ENCODE measurements at places on chromosomes 11 and 22.

DNA sequence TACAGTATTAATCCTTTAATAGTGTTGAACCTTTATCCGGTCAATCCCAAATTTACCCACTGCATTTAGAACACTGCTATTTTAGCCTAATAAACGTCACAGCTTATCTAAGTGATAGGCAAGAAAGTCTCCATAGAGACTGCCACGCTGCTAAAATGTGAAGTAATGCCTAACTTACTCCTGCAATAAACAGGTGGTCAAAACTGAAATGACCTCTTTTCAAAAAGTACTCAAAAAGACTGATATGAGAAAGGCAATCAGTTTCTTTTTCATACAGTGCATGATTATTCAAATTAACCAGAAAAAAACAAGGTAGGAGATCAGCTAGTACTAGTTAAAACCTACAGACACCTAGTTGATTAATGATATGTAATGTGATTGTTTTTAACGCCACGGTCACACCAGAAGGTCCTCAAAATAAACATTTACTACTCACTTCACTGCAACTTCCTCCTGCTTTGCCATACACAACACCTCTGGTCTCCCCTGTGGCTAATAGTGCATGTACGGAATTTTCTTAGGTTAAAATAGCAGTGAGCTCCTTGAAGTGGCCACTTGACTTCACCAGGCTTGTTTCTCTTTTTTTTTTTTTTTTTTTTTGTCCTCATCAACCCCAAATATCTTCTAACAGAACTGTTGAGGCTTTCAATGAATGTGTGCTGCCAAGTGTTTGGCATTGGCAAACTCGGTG, 8.8 kb downstream of the ATP5MG start:
- DNase-seq: no peak

- no peak for DNase-seq
Measured at GRCh38 chr22:26127556-26127955, 41.7 kb upstream of the SEZ6L start.

GRCh38 chr11:91804042-91804441, 420.6 kb upstream of the FAT3 start:
- DNase-seq: peak; percentile 92

GRCh38 chr11:61488651-61489291, 19.8 kb upstream of the LRRC10B start:
- peak; percentile 16 for DNase-seq

GRCh38 chr22:19875531-19876313, 21.0 kb upstream of the GNB1L start:
- no peak for DNase-seq

GRCh38 chr11:93320230-93320629, 10.3 kb upstream of the DEUP1 start:
- no peak for DNase-seq

- no peak for DNase-seq
Measured at GRCh38 chr11:121648306-121648705, 195.5 kb upstream of the SORL1-AS1 start.

DNA sequence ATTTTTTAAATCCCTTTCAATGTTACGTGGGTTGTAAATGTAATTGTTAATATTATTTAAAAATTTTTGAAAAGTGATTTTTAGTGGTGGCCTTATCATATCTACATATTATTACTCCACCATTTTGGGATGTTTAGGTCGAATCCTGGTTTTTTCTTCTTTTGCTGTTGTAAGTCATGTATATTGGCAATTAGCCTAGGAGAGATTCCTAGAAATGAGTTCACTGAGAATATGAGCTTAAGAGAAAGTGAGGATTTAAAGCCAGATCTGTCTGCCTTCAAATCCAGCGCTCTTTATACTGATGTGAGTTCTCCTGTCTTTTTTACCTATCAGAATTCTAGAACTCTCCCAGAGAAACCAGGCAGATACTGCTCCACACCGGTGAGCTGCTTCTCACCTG, 56.1 kb downstream of the PTPRJ start:
- peak; percentile 75 for DNase-seq

- peak; percentile 85 for DNase-seq
Measured at GRCh38 chr11:10350334-10350733, 45.5 kb downstream of the ADM start.

DNA sequence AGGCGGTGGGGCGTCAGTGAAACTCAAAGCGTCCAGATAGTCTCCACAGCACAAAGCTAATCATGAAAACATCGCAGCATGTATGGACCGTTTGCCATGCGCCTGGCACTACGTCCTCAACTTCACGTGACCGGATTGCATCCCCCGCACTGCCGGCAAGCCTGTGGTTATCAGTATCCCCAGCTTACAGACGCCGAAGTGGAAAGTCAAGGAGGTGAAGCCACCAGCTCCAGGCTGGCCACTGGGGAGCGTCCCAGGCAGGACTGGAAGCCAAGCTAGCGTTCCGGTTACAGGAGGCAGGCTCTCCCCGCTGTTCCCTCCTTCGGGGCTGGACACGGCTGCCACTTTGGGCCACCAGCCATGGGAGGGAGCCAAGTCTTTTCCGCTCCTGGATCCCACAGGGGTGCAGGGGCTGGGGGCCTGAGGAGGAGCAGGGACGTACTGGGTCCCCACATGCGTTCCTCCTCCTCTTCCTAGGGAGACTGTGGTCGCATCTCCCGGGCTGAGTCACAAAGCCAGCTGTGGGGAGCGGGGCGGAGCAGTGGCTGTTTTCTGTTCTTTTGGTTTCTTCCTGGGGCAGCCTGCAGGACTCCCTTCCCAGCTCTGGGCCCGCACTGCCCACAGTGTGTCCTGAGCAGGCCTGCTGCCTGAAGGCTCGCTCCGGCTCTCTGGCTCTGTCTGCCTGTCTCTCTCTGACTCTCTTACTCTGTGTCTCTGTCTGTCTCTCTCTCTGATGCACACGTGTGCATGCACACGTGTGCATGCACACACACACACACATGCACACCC, 4.3 kb upstream of the OSBPL5 start:
- peak; percentile 64 for DNase-seq

- DNase-seq: peak; percentile 70
Measured at GRCh38 chr11:2752204-2752770, 52.5 kb upstream of the KCNQ1OT1 start.

- no peak for DNase-seq
Measured at GRCh38 chr11:75349521-75350116, 1.8 kb downstream of the ARRB1 start.

DNA sequence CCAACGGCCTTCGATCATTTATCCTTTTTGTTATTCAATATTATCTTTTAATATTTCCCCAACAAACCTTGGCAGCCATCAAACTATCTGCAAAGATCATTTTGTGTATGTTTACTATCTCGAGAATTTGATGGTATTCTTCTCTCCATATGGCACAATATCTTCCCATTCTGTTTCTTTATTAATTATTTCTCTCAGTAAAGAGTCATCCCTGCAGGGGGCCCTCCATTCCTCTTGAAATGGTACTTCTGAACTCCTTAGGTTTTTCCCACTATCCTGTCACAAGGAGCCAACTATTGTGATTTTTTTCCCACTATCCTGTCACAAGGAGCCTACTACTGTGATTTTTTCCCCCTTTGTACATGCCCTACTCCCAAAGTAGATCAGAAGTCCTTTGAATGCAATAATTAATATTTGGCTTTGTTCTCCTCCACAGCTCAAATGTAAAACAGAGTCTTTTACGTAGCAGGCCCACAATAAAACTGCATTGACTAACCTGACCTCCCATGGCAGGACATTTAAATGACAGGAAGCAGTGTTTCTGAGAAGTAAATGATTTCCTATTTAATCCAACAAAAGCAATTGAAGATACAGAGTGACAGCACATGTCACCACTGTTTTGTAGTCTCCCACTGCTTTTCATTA, 43.3 kb downstream of the PDGFD start:
- DNase-seq: no peak

DNA sequence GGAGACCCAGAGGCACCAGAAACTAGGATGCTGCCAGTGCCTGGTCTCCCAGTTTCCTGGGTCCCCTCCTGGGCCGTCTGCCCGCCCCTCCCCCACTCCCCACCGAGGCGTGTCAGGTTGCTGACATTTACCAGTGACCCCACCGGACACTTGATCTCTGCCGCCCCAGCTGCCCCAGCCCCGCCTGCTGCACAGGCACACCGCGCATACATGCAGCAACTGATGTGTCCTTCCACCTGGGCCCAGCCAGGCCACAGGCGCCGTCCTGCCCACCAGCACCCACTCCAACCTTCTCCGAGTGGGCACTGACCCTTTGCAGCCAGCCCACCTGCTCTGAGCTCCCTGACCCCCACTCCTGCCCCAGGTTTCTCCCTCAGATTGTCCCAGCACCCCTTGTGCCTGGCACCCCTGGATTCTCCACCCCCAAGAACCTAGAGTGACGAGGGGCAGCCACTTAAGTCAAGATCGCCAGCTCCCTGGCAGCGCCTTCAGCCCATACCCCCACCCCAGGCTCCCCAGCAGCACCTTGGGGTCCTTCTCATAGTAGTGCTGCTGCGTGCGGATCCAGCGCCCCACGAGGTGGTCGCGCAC, 548 bp downstream of the PYGM start:
- no peak for DNase-seq

GRCh38 chr11:14012846-14013245, 50.3 kb downstream of the SPON1 start:
- peak; percentile 43 for DNase-seq

GRCh38 chr11:83284501-83285150, 1.5 kb downstream of the CCDC90B start:
- DNase-seq: no peak

DNA sequence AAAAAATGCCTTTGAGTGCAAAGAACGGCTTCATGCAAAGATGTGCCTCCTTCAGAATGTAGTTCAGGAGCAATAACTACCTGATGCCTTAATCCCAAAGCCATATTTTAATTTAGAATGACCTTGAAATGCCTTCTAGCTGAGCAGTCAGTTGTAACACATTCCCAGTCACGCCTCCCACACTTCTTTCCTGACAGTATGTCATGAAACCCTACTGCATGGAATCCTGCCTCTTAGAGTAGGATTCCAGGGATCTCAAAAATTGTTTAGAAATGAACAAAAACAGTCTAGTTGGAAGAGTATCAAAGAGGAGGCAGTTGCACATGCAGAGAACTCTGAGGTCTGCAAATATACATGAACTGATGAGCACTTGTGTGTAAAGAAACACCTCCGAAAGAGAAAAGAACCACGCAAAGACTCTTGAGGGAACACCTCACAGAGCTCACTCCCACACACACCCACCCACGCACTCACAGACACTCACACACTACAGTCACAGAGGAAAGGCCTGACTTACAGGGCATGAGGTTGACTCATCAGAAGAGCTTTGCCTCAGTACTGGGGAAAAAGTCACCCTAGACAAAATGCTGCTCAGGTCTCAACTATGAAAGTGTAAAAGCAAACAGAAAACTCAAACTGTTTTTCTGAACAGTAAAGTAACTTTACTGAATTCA, 77.4 kb downstream of the GGTLC2 start:
- DNase-seq: peak; percentile 9

GRCh38 chr11:111450480-111451320, 61.5 kb downstream of the BTG4 start:
- DNase-seq: no peak

DNA sequence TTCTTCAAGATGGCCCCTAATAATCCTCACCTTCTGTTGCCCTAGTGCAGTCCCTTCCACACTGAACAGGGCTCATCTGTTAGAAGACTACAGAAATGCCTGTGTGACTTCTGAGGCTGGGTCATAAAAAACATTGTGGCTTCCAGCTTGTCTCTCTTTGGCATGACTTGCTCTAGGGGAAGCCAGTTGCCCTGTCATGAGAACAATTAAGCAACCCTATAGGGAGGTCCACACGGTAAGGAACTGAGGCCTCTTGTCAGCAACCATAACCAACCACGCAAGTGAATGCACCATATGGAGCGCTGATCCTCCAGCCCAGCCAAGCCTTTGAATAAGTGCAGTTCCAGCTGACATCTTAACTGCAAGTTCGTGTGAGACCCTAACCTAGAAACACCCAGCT, 2.6 kb downstream of the LIPT2 start:
- no peak for DNase-seq

DNA sequence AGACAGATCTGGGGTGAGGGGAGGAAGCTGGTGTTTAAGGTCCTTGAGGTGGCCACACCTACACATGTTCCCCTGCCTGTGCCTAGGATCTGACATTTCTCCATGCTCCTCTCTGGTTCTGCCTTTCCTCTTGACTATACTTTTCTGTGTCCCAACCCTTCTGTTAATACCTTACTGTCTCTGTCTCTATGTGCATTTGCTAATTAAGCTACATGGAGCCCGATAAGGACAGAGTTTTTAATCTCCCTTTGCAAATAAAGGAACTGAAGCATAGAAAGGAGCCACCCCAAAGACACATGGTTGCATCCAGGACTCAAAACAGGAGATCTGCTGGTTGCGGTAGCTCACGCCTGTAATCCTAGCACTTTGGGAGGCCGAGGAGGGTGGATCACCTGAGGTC, 33.1 kb upstream of the CDON start:
- no peak for DNase-seq

GRCh38 chr22:49307870-49308269, 519.8 kb downstream of the BRD1 start:
- no peak for DNase-seq

DNA sequence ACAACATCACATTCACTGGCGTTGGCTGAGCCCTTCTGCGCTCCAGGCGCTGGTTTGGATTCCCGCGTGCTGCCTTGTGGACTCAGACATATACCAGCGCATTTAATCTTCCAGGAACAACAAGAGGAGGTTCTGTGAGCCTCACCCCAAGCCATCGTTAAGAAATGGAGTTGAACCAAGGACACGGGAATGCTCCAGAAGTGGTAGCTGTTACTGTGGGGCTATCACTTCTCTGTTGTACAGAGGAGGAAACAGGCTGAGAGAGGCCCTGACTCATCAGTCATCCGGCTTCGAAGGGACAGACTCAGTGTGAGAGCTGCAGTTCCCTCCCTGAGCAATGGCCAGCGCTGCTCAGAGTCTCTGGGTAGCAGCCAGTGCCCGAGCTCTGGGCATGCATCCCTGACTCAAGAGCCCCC, 291.3 kb downstream of the TBC1D22A start:
- peak; percentile 74 for DNase-seq

GRCh38 chr11:14140991-14141390, 178.5 kb downstream of the SPON1 start:
- no peak for DNase-seq
